ENCODE measurements at places on chromosomes 6 and 20.

- no peak for DNase-seq
Observed at GRCh38 chr20:62059401-62059800, 6.3 kb downstream of the TAF4 start.

DNA sequence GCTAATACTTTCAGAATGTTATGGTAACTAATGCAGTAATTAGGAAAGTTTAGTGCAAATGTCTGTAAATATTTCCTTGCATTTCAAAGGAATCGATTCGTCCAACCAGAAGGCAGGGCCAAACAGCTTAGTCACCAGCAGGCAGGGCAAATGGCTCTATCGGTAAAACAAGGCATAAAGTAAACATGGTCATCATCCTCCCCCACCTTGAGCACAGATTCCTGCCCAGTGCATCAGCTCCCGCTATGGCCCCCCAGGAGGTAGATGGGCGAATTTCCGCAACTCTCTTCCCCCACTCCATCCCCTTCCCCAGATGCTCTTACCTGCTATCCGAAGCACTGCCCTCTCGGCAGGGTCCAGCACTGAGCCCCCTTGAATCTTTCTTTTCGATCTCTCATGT, 103.8 kb upstream of the BEND6 start:
- DNase-seq, result no peak

GRCh38 chr6:107624541-107624940, 134.6 kb downstream of the SOBP start:
- DNase-seq, result peak; percentile 60

GRCh38 chr6:91654357-91654756, 1067.5 kb upstream of the MAP3K7 start:
- DNase-seq, result no peak

GRCh38 chr20:34824806-34825529, 483 bp downstream of the NCOA6 start:
- DNase-seq, result peak; percentile 10

All from NCI-H226 (cell line).